ENCODE measurements at places on chromosomes 1 and 21.

- DNase-seq, result no peak
Measured at GRCh38 chr21:46226920-46227599, 1.5 kb downstream of the LSS start.

GRCh38 chr1:226942392-226942791 is 2.3 kb downstream of the COQ8A start:
- no peak for DNase-seq

DNA sequence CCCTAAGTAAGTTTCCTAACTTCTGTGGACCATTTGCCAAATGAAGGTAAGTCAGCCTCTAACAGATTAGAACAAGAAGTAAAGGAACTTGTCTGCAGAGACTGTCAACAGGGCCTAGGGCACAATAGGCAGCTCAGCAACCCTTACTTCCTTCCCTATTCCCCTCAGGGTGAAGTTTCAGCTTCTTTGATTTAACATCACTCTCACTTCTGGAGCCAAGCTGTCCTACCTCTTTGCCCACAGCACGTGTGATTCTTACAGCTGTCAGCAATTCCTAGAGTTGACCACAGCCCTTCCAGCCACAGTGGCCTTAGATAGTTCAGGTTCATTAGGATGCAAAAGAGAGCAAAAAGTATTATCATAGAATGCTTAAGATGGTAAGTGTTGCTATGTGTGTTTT is 7.6 kb upstream of the EIF4G3 start:
- DNase-seq, result no peak

DNA sequence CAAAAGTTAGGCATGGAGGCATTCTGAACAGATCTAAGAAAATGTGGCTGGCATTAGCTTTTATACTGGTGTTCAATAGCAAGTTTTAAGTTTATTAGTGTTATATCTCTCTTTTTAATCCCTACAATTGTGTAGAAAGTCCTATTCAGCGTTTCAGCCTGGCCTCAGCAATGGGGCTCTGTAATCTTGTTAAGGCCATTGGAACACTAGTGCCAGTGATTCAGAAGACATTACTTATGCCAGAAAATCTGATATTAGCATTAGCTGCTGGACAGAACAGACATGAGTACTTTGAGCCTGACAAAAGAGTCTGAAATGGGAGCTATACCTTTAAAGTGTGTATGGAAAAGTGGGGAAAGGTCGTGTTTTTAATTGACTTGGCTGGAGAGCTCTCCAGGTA is 167.0 kb downstream of the NEGR1 start:
- no peak for DNase-seq

Measured in NCI-H1092 (cell line).